ENCODE measurements at places on chromosomes 6 and 20. TPM values are rescaled to one million over a fixed set of nuclear protein-coding genes. Genes with fewer than 3 reads are reported as not detected.

BNIP5 gene
- total RNA-seq: not detected

MYCT1 gene
- 0.11 TPM for total RNA-seq

ABRACL gene
- total RNA-seq: 74.3 TPM

GMPR gene
- total RNA-seq: 102 TPM

CLPSL1 gene
- not detected for total RNA-seq

EPPIN gene
- total RNA-seq: not detected

LIME1 gene
- 3.3 TPM for total RNA-seq

CBLN4 gene
- not detected for total RNA-seq

VSX1 gene
- not detected for total RNA-seq

MYT1 gene
- 0.29 TPM for total RNA-seq

PDE7B gene
- 7.1 TPM for total RNA-seq

SEL1L2 gene
- not detected for total RNA-seq

MDFI gene
- 0.21 TPM for total RNA-seq

All from SK-MEL-5 (cell line).